Smooth muscle cell of the brain vasculature (primary cell): ENCODE measurements at places on chromosomes 13 and 19.

- DNase-seq = no peak
Observed at GRCh38 chr13:24286624-24287023, 22.8 kb upstream of the C1QTNF9 start.

DNA sequence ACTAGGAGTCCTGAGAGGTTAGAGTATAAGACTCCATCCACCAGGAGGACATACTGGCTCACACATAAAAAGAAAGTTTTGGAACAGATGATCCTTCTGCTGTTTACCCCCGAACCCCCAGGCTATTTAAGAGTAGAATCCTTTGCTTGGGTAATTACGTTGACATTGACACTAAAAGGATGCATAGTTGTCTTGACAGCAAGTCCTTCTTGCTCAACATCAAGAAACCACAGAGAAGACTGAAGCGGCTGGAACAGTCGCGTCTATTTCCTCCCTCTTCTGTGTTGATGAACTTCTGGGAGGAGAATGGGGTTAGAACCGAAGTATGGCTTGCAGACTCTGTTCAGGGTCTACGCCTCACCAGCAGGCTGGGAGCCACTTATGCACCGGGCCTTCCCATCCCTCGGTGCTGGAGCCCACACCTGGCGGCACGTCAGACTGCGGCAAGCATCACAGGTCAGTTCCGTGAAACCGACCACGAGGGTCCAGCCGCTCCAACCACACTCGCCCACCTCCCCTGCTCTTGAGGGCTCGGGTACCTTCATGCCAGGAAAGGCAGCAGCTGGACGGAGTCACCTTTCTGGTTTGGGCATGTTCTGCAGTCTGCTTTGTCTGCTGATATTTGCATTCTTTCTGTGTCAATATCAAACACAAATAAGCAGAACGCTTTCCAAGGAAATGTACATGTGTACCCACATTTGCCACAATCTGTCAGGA lies 42.4 kb upstream of the RANBP3 start:
- no peak for DNase-seq

GRCh38 chr19:10086591-10087192 lies 575 bp downstream of the SHFL start:
- DNase-seq = no peak

GRCh38 chr13:113061271-113061625 lies 44.3 kb upstream of the F7 start:
- DNase-seq = no peak

GRCh38 chr19:40466219-40466984 lies 399 bp upstream of the SPTBN4 start:
- DNase-seq = no peak

DNA sequence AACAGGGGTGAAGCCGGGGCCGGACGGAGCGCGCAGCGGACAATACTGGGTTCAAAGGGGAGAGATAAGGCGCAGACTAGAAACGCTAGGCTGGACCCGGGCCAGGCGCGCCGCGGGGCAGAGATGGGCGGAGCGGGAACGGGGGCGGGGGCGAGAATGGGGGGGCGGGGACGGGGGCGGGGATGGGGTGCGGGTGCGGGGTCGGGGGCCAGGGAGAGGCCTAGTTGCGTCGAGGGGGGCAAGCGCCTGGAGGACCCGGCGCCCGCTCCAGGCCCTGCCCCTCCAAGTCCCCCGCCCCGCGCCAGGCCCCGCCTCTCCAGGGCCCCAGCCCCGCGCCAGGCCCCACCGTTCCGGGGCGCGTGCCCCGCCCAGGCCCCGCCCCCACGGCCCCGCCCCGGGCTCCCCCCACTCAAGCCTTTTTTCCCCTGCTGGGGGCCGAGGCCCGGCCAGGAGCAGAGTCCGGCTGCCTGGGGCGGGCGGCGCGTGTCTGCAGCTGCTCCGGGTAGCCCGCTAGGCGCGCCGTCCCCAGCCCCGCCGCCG lies at the start of gene CERS4:
Gene CERS4, plus strand, starts transcription at position 449 of the 540 bp plus-strand sequence. CDS start 41,707 bp downstream, outside the sequence.
- no peak for DNase-seq

DNA sequence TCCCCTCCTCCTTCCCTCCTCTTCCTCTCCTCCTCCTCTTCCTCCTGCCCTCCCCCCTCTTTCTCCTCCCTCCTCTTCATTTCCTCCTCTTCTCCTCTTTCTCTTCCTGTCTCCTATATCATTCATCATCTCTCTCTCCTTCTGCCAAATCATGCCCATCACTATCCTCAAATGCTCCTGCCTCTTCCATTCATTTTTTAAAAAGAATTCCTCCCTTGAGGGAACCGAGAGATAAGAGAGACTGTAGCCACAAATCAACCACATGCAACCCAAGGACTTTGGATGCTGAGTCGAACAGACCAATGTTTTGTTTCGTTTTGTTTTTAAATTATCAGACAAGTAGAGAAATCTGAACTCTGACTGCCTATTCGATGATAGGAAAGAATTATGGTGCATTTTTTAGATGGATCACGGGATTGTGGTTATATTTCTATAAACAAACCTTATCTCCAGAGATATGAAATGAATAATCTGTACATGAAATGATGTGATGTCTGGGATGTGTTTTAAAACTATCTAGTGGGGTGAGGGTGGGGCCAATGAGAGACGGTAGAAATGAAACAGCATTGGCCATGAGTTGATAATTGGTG lies 9.5 kb upstream of the ZNF541 start:
- no peak for DNase-seq

- DNase-seq = no peak
Observed at GRCh38 chr13:111373486-111373885, 53.0 kb downstream of the TEX29 start.

DNA sequence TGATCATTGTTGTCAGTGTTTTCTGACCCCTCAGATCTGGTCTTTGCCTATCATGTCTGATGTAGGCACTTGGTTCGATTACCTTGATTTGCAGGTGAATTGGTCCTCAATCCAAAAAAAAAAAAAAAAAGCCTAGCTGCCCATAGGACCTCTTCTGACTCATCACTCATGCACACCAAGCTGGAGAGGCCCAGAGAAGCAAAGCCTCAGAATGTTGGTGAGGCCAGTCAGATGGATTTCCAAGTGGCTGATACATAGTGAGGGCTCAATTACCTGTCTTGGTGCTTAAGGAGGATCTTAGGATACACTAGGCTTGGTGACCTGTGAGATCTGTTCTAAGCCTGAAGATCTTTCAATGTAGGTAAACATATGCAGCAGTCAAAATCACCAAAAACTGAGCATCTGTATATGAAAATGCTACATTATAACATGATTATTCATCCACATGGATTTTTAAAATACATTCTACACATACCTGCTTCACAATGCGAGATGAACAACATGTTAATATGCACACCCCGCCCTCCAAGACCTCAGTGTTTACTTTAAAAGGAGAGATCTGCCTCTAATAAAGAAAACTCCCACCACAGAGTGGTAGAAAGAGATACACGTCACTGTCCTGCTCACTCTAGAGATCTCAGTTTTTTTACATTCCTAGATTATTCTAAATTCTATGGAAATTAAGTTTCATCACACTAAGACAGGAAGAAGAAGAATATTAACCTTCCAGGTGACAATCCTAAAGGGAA lies 79.9 kb upstream of the RAP2A start:
- no peak for DNase-seq

DNA sequence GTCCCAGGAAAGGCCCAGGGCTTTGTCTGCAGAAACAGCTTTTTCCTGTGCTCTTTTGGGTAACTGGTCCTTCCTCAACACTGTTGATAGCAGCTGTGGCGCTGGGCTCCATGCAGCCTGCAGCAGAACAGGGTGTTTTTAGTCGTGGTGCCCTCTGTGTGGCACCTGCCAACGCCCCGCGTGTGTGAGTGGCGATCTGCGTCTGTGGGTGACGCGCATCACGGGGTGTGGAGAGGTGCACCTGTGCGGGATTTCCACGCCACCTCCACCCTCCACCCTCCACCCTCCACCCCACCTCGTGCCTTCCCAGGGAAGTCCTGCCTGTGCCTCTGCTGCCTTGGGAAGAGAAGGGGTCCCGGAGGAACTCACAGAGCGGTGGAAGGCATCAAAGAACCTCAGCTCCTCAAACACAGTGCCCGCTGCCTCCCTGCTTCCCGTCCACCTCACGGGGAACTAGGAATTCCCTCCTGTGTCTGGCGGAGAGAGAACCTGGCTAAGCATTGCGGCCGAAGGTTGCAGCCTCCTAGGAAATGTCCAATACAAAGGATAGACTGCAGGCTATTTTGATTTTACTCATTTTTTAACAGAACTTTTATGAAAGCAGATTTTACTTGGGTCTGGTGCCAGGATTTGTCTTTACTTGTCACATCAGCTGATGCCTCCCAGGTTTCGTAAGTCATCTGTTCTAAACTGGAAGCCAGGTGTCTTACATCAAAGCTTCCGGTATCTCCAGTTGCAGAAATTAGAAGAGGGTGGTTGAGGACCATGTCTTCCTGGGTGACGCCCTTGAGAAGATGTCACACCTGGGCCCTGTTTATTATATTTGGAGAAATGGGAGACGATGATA lies 84.0 kb downstream of the ATP11A start:
- no peak for DNase-seq

GRCh38 chr19:42816894-42817293 lies 51.4 kb upstream of the PSG8 start:
- no peak for DNase-seq

DNA sequence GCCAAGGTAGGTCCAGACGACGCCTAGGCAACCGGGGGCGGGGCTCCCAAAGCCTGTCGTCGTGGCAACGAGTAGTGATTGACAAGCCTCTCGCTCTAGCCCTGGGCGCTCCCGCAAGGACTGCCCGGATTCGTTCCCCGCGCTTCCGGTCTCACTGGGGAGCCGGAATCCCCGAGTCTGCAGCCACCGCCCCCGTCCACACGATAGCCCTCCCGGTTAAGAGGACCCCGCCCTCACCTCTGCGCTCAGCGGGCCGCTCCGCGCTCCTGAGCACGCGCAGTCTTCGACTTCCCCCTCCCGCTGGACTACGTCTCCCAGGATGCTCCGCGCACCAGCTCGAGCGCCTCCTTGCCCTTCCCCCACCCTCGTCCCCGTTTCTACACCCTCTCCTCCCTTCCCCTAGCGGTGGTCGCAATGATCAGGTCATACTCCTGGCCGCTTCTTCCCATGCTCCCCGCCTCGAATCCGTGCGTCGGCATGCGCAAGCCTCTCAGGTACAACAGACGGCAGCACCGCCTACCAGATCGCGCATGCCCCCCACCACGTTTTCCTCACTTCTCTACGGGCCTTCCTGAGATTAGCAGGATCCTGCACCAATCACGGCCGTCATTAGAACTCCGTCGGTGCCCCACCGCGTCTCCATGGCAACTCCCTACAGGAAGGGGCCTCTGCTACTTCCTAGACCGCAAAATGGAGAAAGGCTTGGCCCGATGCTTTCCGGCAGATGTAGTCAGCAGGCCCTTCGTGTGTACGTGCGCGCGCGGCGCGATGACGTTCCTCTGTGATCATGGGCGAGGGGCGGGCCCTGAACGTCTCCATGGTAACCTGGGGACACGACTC lies at the start of gene MZF1:
Gene MZF1, minus strand, starts transcription at position 518 of the 840 bp plus-strand sequence. CDS start 1,946 bp downstream, outside the sequence.
- peak; percentile 100 for DNase-seq

- DNase-seq = no peak
Observed at GRCh38 chr13:26476111-26476781, 81.2 kb upstream of the WASF3 start.

- DNase-seq = no peak
Observed at GRCh38 chr13:43528992-43529391, 257.8 kb downstream of the ENOX1 start.

DNA sequence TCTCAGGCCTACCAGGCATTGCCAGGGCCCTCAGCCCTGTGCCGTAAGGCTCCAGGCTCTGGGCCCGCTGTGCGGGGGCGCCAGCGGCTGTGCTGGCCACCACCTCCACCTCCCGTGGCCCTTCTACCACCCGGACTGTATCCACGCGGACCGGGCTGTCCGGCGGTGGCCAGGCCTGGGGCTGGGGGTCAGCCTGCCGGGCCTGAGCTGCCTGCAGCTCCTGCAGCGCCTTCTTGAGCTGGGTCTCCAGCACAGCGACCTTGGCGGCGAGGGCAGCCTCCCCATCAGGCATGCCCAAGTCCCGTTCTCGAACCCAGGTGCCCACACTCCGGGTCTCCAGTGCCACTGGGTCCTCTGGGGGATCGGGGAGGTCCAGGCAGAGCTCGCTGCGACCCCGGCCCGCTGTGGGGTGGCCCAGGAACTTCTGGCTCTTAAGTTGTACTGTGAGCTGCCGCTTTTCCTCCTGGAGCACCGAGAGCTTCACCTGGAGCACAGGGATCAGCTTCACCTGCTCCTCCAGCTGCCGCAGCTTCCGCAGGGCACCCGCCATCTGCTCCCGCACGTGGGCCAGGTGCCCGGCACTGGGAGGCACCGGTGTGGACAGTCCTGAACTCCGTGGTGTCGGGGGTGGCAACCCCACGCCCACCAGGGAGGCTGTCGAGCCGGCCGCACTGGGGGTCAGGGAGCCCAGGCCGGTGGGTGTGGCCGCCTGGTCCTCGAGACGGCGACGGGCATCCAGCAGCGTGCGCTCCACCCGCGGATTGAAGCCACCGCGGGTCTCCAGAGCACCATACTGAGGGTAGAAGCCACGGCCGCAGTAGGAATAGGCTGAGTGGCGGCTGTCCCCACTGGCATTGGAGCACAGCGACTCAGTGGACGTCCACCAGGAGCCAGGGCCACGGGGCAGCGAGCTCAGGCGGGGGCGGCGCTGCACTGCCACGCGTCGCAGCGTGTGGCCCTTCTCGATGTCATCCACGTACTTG lies 4.1 kb downstream of the KANK2 start:
- no peak for DNase-seq

DNA sequence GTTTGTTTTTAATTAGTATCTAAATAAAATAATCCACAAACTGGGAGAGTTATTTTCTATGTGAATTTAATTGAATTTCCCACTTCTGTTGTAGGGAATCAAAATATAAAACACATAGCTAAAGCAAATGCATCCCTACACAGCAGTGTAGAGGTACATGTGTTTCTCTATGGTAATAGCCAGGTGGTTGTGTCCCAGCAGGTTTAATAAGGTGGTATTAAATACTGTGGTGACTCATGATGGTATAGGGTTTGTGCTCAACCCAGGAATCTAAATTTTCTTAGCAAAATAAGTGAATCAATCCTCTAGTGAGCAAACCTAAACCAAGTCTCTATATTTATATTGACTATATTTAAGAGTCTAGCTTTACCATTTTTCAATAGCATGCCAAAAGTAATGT lies 30.0 kb downstream of the PCDH9 start:
- DNase-seq = no peak

- no peak for DNase-seq
Observed at GRCh38 chr13:63086286-63086685, 1670.6 kb upstream of the PCDH20 start.

- DNase-seq = no peak
Observed at GRCh38 chr13:43883631-43884030, 3.9 kb downstream of the LACC1 start.

DNA sequence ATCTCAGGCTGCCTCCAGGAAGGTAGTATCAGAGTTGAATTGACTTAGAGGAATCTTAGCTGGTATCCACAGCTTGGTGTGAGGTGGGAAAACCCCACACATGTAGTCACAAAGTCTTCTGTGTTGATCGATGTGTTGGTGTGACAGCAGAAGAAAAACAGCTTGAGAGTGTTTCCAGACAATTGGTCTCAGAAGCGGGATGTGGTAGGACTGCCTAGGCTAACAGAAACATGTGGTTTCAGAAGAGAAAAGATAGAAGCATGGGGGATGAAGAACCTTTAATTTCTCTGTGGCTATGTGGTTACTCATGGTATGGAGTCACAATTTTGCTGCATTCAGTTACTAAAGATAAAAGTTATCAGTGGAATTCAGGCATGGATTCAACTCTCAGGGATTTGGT lies 134.7 kb upstream of the SLITRK5 start:
- no peak for DNase-seq
